ENCODE measurements at places on chromosomes 2 and 18. TPM values are rescaled to one million over a fixed set of nuclear protein-coding genes. Genes with fewer than 3 reads are reported as not detected.

The UGT1A8 gene
- not detected for total RNA-seq

The ANKRD62 gene
- total RNA-seq: not detected

The VSNL1 gene
- not detected for total RNA-seq

The C2orf72 gene
- total RNA-seq: 5.3 TPM

The ALKAL2 gene
- not detected for total RNA-seq

The KLHL30 gene
- total RNA-seq: 0.37 TPM

The GCFC2 gene
- total RNA-seq: 17.2 TPM

The ZRANB3 gene
- total RNA-seq: 6.7 TPM

The WNT6 gene
- 0.08 TPM for total RNA-seq

The MC2R gene
- not detected for total RNA-seq

The DPYSL5 gene
- 7.5 TPM for total RNA-seq
